ENCODE measurements at places on chromosomes 13 and 19. TPM values are rescaled to one million over a fixed set of nuclear protein-coding genes. Genes with fewer than 3 reads are reported as not detected.

The SH2D3A gene
- 6.2 TPM for polyA plus RNA-seq

The KISS1R gene
- polyA plus RNA-seq: 1.6 TPM

The FOXA3 gene
- 0.43 TPM for polyA plus RNA-seq

DNA sequence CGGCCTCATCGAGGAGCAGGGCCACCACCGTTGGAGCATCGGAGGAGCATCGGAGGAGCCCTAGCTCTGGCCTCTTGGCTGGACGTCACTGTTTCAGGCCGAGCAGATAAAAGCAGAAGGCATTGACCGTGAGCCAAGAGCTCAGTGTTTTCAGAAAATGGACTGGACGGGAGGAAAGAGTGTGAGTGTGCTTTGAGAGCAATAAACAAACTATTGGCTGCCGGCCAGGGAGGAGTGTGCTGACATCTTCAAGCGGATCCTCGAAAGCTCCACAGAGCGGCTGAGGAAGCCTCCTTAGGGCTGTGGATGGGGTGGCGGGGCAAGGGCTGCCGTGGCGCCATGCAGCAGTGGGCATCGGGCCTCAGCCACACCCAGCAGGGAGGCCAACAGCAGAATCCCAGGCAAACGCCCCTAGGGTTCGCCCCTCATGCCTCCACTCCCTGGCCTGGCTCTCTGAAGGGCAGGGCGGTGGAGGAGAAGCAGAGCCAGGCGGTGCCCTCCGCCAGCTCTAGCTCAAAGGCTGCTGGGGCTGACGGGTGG lies 41.8 kb downstream of the IRS2 start:
- no peak for DNase-seq

DNA sequence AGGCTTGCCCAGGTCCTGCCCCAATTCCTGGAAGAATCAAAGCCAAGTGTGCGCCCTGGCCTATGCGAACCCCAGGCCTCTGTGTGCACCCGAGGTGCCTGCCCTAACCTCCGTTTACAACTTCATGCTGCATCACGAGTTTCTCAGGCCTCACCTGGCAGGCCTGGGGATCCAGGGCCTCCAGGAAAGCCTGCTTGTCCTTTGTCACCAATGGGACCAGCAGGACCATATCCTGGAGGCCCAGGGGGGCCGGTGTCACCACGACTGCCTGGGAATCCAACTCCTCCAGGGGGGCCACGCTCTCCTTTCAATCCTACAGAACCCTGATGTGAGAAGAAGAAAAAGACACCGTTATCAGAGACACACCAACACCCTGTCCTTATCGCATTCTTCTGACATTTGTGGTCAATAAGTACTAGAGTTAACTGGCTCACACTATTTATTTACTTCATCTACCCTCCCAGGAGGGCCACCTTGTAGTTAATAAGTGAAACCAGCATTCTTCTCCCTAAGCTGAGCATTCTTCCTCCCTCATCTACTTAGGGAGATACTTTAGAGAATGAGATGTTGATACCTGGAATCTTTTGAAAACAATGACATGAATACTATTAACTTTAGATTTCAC lies 120.6 kb downstream of the COL4A1 start:
- no peak for DNase-seq

- peak; percentile 49 for DNase-seq
These were observed 82.8 kb downstream of the CRYL1 start for GRCh38 chr13:20442798-20443381.

GRCh38 chr19:47230054-47230920 lies 712 bp downstream of the BBC3 start:
- no peak for DNase-seq

- no peak for DNase-seq
These were observed 718.5 kb downstream of the UQCRFS1 start for GRCh38 chr19:28494461-28494860.

- DNase-seq: no peak
These were observed 56.9 kb upstream of the ZNF254 start for GRCh38 chr19:24029941-24030636.

The OR7C1 gene
- polyA plus RNA-seq: 0.31 TPM

The GSX1 gene
- not detected for polyA plus RNA-seq

DNA sequence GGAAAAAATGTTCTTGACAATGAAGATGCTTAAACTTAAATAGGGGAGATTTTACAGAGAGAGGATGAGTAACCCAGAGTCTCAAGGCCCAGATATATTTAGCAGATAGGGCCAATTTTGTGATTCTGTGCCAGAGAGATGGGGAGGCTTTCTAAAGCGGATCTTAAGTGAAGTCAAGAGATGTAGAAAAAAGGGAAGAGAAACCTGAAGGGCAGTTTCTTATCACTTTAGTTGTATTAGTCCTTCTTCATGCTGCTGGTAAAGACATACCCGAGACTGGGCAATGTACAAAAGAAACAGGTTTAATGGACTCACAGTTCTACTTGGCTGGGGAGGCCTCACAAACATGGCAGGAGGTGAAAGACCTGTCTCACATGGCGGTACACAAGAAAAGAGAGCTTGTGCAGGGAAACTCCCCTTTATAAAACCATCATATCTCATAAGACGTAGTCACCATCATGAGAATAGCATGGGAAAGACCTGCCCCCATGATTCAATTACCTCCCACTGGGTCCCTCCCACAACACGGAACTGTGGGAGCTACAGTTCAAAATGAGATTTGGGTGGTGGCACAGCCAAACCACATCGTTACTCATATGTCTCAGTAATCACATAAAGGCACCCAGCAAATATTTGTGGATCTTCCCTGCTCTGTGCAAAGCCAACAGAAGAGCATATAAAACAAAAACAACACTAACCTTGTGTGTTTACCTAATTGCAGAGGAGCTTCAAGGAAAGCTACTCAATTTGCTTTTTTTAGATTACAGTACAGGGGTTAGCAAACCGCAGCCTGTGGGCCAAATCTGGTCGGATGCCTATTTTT lies 102.6 kb upstream of the MYCBP2 start:
- DNase-seq: no peak

DNA sequence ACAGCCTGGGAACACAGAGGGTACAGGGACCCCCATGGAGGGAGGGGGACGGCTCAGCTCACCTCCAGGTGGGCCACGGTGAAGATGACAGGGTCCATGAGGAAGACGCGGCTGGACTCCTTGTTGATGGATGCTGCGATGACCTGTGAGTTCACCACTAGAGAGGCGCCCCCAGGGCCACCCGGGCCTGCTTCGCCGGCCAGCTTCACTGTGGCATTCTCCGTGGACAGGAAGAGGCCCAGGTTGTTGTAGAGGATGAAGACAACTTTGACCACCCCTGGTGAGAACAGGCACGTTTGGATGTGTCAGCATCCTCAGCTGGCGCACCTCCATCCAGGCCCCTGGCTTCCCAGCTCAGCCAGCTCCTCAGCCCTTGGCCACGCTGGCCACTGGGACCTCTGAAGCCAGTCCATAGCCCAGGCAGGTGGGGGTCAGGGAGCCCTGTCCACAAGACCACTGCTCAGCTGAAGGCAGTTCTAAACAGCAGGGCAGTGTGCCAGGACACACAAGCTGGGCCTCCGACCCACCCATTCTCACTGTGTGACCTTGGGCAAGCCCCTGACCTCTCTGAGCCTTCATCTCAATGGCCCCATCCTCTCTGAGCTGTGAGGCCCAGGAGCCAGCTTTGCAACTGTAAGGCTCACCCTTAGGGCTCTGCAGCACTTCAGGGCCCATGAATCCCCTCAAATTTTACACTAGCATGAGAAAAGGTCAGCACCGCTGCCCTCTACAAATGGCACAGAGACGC lies 22.1 kb upstream of the ASF1B start:
- DNase-seq: no peak

The SULT2A1 gene
- not detected for polyA plus RNA-seq

DNA sequence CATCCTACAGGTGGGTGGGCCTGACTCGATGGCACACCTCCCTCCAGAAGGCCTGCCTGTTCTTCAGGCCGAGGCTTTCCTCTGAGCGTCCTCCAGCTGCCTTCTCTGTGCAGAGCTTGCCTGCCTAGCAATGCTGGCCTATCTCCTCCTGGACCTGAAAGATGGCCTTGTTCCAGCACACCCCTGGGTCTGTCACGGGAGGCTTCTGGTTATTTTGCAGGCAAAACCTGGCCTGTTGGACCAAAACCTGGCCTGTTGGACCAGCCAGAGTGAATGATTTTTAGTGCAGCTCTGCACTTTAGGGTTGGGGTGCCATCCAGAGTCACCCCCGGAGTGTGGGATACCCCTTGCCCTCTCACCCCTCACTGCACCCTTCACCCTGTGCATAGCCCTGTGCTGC lies 128.4 kb downstream of the KATNAL1 start:
- no peak for DNase-seq

The LGALS14 gene
- not detected for polyA plus RNA-seq

- DNase-seq: no peak
These were observed 21.8 kb upstream of the TM6SF2 start for GRCh38 chr19:19294914-19295313.

GRCh38 chr19:41050426-41050825 lies 37.8 kb upstream of the CYP2A13 start:
- DNase-seq: no peak

- DNase-seq: no peak
These were observed 413.1 kb downstream of the KCNRG start for GRCh38 chr13:50428183-50428877.

- DNase-seq: no peak
These were observed at the start of gene FBXO27 for GRCh38 chr19:39032063-39032918. Gene FBXO27, minus strand, starts transcription at chr19:39032549. Its CDS starts 322 bp downstream, at chr19:39032227.

The LRRC63 gene
- 0.24 TPM for polyA plus RNA-seq

DNA sequence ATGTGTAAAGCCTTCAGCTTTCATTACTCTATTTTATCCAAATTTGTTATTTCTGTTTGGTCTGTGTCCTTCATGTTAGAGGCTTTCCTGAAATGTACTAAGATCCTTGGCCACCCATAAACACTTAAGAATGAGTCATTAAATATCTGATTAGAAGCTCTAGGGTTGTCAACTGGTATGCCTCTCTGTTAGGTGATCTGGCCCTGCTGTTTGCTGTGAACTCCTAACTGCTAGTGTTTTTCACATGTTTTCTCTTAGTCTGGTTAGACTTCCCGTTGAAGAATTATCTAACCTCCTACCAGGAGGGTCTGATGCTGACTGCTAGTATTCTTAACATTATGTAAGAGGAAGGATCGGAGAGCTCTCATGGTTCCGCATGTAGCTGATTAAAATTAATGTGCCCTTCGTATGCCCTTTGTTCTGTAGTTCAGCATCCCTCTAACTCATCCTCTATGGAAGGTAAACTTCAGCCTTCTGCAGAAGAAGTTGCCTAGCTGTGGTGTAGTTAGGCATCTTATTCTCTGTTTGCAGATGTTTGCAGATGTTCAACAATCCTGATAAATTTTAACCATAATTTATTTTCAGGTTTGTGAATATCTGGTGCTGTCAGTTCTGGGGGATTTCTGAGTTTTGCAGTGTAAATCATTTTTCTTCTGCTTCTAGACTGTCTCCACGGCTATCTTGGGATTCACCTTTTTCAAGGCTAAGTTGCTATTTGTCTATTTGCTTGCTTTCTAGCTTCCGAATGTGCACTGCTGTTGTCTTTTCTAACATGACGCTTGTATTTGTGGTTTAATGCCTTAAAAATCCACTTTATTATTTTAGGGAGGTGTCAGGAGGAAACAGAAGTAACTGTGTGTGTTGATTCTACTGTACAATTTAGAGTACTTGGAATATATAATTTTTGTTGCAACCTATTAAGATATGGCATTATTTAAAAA lies 207.2 kb upstream of the SPRY2 start:
- DNase-seq: no peak

DNA sequence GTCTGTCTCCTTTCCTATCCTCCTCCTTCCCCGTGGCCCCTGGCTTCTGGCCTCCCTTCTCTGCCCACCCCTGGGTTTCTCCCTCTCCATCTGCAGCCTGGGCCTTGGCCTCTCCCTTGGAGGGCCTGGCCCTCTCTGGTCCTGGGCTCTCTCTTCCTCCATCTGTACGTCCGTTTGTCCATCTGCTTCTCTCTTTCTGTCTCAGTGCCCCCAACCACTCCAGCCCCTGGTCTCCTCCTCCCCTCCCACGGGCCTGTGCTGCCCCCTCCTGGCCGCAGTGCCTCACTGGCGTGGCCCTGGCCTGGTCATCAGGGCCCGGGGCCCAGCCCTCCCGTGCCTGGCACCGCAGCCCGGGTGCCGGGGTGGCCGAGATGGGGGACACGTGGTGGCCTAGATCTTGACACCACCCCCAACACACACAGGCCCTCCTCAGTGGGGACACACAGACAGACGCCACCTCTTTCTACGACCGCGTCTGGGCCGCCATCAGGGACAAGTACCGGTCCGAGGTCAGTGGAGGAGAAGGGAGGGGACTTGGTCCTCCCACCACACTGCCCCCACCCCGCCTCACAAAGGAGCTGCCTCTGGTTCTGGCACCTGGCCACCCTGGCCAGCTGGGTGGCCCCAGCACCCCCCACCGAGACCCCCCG lies 11.3 kb downstream of the PRKCSH start:
- DNase-seq: no peak

The GRK1 gene
- polyA plus RNA-seq: 0.39 TPM

The ODAD3 gene
- 1.3 TPM for polyA plus RNA-seq

- no peak for DNase-seq
These were observed 3.3 kb downstream of the CAPN12 start for GRCh38 chr19:38740932-38741331.

DNA sequence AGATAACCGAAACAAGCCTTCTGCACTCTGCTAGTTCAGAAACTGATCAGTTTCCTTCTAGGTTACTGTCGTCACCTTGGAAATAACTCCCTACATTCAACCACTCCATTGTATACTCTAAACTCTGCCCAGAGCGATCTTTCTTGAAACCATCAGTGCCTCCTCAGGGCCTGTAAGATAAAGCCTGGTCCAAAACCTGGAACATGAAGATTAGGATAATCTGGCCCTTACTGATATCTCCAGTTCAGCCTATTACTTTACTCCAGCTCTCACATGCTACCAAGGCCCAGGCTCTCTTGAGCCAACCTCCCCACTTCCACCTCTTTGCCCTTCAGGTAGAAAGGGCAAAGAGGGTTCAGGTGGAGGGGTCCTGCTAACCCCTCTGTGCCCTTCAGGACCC lies 125.3 kb upstream of the RXFP2 start:
- no peak for DNase-seq

DNA sequence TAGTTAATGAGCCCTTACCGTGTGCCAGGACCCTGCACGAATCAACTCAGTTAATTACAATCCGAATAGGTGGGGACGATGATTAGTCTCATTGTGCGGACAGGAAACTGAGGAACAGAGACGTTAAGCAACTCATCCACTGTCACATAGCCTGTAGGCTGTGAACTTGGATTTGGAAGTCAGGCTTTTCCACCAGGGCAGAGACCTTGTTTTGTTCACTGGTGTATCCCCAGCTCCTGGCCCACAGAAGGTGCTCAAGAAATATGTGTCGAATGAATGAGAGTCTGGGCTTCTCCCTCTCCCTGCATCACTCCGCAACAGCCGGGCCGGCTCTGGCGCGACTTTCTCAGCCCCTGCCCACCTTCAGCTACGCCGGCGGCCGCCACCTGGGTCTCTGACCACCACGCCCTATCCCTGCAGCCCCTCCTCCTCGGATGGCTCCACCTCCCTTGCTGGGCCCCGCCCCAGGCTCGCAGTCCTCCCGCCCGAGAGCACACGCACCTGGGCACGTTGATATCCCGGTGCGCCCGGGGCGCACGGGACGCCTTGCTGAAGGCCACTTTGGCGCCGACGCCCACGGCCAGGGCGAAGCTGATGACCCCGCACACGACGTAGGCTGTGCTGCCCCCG lies 1.3 kb downstream of the SHISA7 start:
- no peak for DNase-seq

- DNase-seq: peak; percentile 81
These were observed 2.6 kb upstream of the SPACA6 start for GRCh38 chr19:51690454-51691073.

- DNase-seq: no peak
These were observed 24.6 kb downstream of the CYSLTR2 start for GRCh38 chr13:48678316-48678715.
